ENCODE measurements at places on chromosomes 1 and 21.

DNA sequence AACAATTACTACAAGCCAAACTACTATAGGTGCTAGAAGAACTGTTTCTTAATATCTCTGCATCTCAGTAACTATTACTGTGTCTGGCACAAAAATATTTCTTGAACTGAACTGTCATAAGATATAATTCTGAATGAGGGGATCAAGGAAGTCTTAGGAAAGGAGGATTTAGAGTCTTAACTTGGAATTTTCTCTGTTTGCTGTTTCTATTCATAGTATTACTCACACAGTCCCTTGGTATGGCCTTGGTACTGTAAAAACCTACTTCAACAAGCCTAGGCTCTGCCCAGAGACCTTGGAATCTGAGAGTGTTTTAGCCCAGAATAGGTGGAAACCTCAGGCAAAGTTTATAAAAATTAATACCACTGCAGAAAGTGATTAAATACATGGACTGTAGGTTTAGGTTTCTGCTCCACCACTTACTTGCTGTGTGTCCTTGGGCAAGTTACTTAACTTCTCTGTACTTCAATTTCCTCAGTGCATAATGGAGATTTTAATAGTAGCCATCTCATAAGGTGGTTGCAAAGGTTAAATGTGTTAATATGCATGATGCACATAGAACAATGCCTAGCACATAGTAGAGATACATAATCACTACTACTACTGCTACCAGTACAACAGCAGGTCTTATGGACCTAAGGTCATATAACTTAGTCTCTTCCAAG, 87.4 kb upstream of the NFIA start:
- no peak for DNase-seq

DNA sequence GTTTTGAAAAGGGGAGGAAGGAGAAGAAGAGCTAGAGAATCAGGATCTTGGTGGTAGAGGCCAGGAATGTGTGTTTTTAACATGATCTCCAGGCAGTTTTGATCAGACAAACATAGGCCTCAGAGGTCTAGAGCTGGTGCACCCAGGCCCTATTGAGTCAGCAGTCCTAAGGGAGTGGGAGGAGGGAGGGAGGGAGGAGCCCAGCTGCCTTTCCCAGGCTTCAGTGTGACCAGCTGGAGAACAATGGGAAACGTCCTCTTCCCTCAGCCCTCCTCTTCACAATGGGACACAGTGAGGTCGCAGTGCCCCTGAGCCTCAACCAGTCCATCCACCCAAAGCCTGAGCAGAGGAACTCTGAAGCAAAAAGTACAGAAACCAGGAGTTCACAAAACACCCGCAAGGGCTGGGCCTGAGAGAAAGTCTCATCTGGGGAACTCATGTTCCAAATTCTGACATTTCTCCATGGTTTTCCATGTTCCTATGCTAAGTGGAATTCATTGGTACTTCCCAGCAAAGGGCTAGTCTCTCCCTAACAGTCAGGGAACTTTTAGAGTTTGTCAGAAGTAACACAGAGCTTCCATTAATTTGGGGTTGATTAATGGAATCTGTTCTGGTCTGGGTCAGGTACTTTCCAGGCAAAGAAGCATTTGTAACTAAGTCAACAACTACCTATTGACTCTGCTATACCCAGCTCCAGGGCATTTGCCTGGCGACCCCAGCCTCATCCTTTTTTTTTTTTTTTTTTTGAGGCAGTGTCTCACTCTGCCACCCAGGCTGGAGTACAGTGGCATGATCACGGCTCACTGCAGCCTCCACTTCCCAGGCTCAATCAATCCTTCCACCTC, 37.5 kb downstream of the ELAPOR1 start:
- no peak for DNase-seq

- DNase-seq: no peak
Measured at GRCh38 chr1:185448591-185449186, 131.6 kb upstream of the IVNS1ABP start.

DNA sequence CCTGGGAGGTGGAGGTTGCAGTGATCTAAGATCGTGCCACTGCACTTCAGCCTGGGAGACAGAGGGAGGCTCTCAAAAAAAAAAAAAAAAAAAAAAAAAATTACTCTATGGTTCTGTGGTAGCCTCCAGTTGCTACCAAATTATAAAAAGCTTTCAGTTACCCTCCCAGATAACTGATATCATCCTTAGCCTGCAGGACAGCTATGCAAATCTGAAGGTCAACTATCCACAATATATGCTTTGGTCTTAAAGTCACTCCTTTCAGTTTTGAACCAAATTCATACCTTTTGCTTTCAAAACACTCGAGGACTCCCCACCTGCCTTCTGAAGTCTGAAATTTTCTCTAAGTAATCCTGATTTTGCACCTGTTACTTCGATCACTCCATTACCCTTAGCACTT, 3.1 kb downstream of the MIXL1 start:
- DNase-seq: no peak

DNA sequence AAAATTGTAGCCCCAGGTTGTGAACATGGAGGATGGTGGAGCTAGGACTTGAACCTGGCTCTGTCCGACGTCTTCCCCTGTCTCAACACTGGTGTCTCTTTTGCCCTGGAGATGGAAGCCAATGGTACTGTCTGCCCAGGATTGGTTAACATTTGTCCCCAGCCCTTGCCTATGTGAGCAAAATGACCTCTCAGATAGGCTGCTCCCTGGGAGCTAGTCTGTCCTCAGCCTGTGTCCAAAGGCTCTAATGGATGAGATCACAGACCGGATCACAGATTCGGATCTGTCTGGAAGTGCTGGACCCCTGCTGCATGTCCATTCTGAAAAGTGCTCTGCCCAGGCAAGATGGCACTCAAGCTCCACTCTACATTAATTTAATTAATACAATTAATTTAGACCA, 394.4 kb upstream of the VAMP3 start:
- peak; percentile 3 for DNase-seq

GRCh38 chr1:41330588-41331545, 30.4 kb upstream of the FOXO6 start:
- no peak for DNase-seq

Data from right forelimb (tissue), 1 donor.